ENCODE measurements at places on chromosomes 7 and 10.

- DNase-seq: peak; percentile 32
Measured at GRCh38 chr10:70255329-70256299, 22.4 kb upstream of the PPA1 start.

DNA sequence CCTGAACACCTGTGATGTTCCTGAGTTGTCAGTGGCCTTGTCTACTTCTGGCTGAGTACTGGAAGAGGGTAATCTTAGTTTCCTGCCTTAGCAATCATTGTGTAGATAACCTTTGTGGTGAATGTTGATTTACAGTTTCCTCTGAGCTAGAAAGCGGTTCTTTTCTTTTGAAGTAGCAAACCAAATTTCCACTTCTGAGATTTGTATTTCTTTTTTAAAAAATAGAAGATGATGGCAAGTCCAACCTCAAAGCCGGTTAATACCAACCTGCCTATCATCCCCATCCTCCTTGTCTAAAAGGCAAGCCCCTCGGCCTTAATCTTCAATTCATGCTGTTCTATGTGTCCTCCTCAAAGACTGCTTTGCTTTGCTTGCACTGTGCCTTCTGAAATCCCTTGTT is 12.5 kb upstream of the PALS2 start:
- peak; percentile 26 for DNase-seq

GRCh38 chr7:106871793-106872571 is 6.9 kb downstream of the PIK3CG start:
- DNase-seq: no peak

GRCh38 chr7:19464751-19465150 is 244.1 kb downstream of the POLR1F start:
- DNase-seq: no peak

- no peak for DNase-seq
Measured at GRCh38 chr7:128045766-128046165, 14.5 kb upstream of the LRRC4 start.
